ENCODE measurements at places on chromosomes 3 and 15.

GRCh38 chr15:93608643-93609148, 519.7 kb upstream of the RGMA start:
- no peak for DNase-seq

- DNase-seq, result no peak
Observed at GRCh38 chr3:64459711-64460110, 228.1 kb downstream of the ADAMTS9 start.

DNA sequence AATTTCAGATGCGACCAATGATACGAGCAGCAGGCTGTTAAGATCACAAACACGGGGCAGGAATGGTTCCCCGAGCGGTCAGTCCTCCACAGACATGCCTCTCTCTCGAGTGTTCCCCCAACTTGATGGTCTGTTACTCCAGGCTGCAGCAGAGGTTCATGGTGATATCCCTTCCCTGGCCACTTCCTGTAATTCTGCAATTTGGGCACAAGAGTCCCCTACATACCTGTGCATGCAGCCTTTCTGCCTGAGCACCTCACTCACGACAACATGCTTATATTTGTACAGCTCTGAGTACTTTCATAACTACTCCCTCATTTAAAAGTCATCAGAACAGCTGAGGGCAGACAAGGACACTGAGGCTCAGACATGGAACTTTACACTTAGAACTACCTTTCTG, 408.1 kb upstream of the NR2F2 start:
- DNase-seq, result no peak

- no peak for DNase-seq
Observed at GRCh38 chr3:97293596-97294131, 470.9 kb upstream of the ARL6 start.

DNA sequence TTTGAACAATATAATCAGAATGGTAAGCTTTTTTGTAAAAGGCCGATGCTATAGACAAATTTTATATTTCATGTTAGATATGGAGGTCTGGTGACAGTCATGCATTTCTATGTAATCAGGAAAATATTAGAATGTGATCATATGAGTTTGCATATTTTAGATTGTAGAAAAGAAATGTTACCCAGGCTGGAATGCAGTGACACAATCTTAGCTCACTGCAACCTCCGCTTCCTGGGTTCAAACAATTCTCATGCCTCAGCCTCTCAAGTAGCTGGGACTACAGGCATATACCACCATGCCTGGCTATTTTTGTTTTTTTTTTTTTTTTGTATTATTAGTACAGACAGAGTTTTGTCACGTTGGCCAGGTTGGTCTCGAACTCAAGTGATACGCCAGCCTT, 152.0 kb downstream of the LMLN start:
- no peak for DNase-seq

GRCh38 chr15:56040081-56041035, 46.9 kb upstream of the NEDD4 start:
- DNase-seq, result no peak

DNA sequence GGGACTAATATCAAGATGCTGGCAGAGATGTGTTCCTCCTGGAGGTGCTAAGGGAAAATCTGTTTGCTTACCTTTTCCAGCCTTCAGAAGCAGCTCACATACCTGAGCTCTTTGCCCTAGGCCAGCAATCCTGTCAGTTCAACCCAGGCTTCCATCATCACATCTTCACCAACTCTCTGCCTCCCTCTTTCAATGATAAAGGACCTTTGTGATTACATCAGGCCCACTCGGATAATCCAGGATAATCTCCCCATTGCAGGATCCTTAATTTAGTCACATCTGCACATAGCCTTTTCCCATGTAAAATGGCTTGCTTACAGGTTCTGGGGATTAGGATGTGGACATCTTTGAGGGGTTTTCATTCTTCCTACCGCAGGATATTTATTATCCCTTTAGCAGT, 58.3 kb downstream of the NSUN3 start:
- peak; percentile 30 for DNase-seq

DNA sequence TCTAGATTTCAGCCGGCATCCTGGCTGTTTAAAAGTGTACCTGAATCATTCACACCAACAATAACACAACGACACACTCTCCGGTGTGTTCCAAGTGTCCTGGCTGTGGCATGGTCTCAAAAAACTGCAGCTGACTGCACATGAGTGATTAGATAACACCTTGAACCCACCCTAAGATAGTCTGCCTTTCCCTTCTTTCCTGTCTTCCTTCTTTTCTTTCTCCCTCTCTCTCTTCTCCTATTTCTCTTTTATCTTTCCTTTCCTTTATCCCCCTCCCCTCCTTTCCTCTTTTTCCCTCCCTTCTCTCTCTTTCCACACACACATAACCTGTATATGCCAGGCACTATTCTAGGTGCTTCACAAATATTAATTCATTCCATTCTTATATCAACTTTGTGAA, 1.2 kb upstream of the FAH start:
- no peak for DNase-seq

Data from NT2/D1 (cell line).